Osteocyte (in vitro differentiated cells): ENCODE measurements at places on chromosomes 1 and 21.

GRCh38 chr1:241666419-241666818, 14.3 kb downstream of the WDR64 start:
- no peak for DNase-seq

DNA sequence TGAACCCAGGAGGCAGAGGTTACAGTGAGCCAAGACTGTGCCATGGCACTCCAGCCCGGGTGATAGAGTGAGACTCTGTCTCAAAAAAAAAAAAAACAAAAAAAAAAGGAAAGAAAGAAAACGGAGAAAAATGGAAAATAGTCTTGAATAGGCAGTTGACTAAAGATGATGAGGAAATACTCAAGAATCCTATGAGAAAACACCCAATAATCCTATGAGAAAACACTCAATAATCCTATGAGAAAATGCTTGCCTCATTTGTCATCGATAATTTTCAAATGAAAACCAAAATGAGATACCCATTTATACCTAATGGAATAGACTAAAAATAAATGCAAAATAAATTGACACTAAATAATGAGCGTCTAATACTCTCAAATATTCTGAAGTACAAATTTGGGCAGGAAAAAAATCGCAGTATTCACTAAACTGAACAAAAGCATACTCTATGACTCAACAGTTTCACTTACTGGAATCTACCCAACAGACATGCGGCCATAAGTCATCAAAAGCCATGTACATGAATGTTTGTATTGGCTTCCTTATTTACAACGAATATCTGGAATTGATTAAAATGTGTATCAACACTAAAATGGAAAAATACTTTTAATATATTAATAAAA, 733.9 kb upstream of the CHRM3 start:
- DNase-seq: no peak

GRCh38 chr1:194045416-194045815, 859.0 kb upstream of the B3GALT2 start:
- DNase-seq: no peak

GRCh38 chr1:161258439-161259344, at the start of gene PCP4L1:
Gene PCP4L1, plus strand, starts transcription at chr1:161258745. Its CDS starts 230 bp downstream, at chr1:161258975.
- no peak for DNase-seq

GRCh38 chr1:64242895-64243756, 39.7 kb downstream of the UBE2U start:
- DNase-seq: no peak

- DNase-seq: no peak
These were observed 32.4 kb downstream of the CDK18 start for GRCh38 chr1:205536759-205537361.

GRCh38 chr21:26800001-26800400, 45.2 kb downstream of the ADAMTS1 start:
- DNase-seq: no peak

DNA sequence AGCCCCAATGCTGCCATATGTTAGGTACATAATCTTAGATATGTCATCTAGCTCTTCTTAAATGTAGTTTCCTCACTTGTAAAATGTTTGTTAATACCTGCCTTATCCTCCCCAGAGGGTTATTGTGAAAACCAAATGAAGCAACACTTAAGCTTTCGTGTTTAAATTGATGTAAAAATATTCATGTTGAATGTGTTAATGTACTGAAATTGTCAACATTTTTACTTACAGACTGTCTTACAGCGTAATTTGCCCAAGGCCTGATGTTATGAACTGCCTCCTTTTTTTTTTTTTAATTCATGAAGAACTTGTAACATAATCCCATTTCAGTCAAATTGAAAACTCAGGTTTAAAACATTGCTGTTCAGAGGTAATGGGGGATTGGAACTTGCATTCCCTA, 25.6 kb upstream of the ENAH start:
- DNase-seq: no peak

DNA sequence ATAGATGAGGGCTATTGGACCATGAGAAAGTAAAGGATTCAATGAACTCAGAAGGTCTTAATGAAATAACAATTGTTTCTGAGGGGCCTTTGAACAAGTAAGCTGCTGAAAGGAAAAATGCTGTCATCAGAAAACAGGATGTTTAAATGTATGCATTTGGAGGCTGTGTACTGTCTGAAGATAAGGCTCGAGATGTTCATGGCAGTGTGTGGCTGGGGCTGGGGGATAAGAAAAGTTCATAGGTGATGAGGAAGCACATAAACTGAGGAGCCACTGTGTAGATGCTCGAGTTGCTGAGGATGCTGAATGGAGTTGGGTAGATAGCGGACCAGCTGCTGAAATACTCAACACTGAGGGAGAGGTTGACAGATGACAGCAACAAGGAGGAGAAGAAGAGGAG, 17.8 kb downstream of the THEM4 start:
- no peak for DNase-seq

GRCh38 chr1:119774746-119775490, 6.2 kb upstream of the HMGCS2 start:
- no peak for DNase-seq

DNA sequence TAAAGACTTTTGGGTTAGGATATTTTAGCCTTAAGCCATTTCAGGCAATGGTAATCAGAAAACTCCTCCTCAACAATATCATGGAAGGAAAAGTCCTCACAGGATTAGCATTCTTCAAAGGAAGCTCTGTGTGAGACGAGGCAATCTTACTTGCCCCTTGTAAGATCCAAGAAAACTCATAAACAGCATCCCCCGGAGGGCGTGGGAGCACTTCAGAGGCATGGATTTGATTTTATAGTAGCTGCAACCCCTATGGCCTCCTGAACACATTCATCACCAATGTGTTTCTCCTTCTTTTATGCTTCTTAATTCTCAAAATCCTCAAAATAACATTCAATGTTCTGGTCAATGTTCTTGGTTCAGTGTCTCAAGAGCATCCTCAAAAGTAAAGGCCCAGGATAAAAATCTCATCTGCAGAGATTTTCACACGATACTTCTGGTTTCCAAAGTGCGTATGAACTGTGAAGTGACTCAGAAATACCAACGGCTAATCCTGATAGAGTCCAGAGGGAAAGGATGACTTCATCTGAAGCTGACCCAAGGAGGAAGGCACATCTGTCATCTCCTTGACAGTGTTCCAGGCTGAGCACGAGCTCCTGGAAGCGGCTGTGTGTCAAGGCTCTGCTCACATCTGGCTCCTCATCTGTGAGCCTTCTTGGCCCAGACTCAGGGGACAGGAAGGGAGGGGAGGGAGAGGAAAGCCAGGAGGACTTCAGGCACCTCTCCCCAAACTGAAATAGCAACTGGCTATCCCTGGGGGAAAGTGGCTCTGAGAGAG, 49.3 kb upstream of the PSEN2 start:
- no peak for DNase-seq

DNA sequence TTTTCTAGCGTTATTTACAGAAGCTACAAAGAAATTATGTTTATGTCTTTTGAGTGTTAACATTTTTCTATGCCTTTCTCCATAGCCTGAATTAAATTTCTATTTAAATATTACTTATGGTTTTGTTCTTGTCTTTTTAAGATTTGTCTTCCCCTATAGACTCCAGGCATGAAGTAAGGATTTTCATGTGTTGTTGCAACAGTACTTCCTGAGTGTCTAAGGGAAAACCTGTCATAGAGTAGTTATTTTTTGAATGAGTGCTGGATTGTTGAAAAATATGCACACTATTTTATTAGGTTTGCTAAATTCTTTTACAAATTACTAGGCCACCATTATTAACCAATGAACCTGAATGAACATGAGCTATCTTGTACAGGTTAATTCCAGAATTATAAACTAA, 27.1 kb downstream of the SAMSN1 start:
- no peak for DNase-seq

GRCh38 chr1:30853350-30853749, 55.2 kb downstream of the SDC3 start:
- DNase-seq: no peak

- DNase-seq: no peak
These were observed 579.3 kb upstream of the ADGRL4 start for GRCh38 chr1:79585801-79586200.

DNA sequence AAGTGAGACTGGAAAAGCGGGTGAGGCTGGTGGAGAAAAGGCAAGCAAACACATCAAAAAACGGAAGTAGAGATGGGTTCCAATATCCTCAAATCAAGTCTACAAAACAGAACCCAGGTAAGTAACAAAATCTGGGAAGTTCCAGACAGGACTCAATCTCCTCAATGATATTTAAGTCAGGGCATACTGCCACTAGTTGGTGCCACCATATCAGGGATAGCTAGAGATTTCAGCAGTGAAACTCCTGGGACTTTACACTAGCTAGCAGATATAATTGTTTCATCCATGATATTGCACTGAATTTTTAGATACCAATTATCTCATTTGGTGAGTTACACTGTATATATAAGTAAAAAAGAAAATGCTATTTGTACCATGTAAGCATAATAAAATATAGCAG, 52.0 kb downstream of the EYA3 start:
- no peak for DNase-seq

- no peak for DNase-seq
These were observed 5.9 kb downstream of the YARS1 start for GRCh38 chr1:32811265-32811664.

- DNase-seq: no peak
These were observed 228.6 kb upstream of the LYPLAL1 start for GRCh38 chr1:218945050-218945449.

DNA sequence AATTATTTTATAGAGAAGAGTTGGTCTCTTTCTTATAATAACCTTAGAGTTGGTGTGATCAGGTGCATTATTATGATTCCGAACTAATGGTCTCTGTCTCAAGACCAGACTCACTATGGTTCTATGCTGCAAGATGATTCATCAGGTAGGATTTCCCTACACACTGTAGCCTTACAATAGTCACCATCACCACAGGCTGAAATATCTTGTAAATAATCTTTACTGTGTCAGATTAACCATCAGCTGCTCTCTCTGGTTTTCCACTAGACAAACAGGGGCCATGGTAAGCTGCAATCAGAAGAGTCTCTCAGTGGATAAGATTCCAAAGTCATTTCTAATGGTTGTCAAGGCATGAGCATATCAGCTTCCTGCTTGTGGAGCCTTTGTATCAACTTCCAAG, 4.4 kb upstream of the GBP4 start:
- DNase-seq: no peak

DNA sequence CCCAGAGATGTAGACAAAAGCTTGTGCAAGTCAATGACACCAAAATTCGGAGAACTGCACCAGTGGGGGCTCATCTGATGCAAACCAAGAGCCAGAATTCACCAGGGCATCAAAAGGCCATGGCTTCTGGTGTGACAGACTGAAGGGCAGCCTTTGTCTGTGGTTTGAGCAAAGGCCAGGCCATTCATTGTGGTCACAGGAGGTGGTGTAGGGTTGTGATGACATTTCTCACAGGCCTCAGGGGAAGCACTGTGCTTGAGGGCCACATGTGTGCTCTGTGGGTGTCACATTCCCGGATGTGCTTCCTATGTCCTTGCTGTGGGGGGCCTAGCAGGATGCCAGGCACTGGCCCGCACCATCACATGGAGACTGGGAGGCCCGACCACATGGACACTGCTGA, 22.5 kb upstream of the KCNE1 start:
- DNase-seq: no peak

DNA sequence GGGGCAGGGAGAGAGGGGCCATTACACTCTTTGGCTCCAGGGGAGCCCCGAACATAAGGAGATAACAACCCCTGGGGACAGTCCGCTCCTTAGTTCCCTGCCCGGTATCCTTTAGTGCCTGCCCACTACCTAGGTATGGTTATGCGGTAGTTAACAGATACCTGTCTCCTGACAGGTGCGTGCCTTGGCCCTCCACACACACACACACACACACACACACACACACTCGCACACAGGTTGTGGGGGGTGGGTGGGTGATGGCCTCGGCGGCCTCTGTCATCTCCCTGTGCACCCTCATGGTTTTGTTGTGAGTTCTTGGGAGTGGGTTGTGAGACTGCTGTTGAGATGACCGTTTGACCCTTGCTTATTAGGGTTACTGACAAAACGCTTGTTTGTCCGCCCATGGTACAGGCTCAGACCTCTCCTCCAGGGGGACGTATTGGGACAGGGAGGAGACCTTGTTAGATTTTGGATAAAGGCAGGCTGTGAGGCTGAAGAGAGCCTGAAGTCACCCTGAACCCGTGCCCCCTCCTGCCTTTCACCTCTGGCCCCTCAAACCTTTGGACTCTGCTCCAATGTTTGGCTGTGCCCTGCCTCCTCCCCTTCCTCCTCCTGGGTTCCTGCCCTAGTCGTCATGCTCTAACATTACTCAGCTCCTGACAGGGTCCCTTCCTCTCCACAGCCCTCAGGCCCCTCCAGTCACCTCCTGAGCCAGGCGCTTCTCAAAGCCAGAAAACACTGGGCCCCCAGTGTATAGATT, 979 bp downstream of the RASSF5 start:
- DNase-seq: no peak

DNA sequence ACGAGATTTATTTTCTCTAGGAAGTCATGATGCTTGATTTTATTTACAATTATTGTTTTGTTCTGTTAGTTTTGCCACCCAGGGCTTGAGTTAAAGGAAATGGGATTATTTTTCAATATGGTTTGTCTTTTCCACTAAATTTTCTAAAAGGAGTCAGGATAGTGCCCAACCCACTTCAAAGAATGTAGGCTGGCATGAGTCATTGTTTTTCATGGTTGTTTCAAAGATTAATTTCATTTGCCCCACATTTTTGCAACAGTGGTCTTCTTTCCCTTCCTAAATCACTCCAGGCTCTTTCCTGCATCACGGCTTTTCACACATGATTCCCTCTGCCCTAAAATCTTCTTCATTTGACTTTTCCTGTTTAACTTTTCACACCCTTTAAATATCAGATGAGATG, 2.5 kb downstream of the SLAMF6 start:
- DNase-seq: no peak

DNA sequence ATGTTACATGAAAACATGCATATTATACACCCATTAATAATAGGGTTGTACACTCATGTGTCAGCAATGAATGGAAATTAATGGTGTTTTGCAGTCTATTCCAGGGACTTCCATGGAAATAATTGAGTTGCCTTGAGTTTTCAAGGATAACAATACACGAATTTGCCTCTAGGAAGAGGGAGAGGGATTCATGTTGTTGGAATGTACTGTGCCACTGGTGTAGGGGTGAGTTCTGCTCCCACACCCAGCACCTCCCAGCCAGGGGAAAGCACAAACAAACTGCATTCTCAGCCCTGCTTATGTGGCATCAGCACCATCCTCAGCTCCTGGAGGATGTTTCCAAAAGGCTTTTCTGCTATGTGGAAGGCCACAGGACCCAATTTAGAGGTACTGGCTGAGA, 57.8 kb downstream of the BCAR3 start:
- no peak for DNase-seq

- DNase-seq: no peak
These were observed 43.8 kb downstream of the USH2A start for GRCh38 chr1:216379441-216379840.

GRCh38 chr1:67823615-67824014, 9.7 kb downstream of the GNG12 start:
- no peak for DNase-seq

- DNase-seq: no peak
These were observed 477 bp downstream of the SNAP47 start for GRCh38 chr1:227735539-227736285.
